ENCODE measurements at places on chromosomes 16 and 17.

DNA sequence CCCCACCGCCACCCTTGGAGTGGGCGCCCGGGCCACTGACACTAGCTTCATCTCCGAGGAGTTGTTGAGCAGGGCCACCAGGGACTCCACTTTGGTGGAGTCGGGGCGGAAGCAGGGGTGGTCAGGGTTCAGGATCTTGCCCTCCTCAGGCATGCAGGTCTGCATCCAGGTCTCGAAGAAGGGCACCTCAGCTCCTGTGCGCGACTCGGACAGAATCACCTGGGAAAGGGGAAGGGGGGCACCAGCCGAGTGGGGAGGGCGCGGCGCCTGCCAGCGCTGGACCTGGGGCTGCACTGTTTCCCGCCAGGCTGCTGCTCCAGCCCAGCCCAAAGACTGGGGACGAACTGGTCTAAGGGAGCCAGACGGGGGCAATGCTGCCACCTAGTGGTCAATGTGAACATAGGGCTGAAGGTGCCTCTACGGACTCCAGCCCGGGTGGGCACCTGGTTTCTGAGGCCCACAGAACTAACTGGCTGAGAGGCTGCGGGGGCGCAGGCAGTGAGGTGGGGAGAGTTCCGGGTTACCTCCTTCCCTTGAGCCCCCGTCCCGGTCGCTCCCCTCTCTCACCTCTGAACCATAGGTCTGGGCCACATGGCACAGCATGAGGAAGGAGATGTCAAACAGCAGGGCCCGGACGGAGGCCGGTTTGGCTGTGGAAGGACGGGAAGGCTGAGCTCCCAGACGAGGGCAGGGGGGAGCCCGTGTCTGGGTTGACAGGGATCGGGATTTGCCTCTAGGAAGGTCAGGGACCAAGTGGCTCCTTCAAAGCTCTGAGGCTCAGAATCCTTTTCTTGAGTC, 11.8 kb downstream of the CSF3 start:
- peak; percentile 71 for DNase-seq

- peak; percentile 80 for DNase-seq
Observed at GRCh38 chr17:78381601-78382232, 3.3 kb downstream of the PGS1 start.

GRCh38 chr17:79374087-79374689, 236.7 kb downstream of the RBFOX3 start:
- no peak for DNase-seq

DNA sequence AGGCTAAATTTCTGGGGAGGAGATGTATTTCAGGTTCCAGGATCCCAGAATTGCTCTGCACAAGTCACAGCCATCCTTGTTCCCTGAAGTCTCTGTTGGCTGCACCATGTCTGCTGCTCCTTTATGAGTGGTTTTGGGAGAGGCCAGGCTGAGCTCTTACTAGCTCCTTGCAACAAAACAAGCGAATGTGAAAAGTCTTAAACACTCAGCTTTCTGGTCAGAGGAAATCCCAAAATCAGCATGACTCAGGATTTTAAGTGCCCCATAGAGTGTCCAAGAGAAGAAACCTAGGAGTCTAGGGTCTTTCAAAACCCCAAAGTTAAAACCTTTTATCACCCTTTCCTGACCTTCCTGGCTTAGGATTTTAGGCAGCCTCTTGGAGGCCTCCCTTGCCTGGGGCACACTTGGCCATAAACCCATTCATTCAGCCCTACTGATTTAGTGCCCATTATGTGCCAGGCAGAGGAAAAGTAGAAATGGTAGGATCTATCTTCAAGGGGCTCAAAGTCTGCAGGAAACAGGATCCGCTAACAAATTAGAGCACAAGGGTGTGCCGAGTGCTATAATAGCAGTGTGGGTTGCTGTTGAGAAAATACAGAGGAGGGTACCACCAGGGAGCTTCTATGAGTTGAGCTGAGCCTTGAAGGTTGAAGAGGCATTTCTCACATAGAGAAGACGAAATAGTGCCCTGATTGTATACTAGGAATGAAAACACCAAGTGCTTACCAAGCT, 36.9 kb downstream of the SOST start:
- peak; percentile 16 for DNase-seq

DNA sequence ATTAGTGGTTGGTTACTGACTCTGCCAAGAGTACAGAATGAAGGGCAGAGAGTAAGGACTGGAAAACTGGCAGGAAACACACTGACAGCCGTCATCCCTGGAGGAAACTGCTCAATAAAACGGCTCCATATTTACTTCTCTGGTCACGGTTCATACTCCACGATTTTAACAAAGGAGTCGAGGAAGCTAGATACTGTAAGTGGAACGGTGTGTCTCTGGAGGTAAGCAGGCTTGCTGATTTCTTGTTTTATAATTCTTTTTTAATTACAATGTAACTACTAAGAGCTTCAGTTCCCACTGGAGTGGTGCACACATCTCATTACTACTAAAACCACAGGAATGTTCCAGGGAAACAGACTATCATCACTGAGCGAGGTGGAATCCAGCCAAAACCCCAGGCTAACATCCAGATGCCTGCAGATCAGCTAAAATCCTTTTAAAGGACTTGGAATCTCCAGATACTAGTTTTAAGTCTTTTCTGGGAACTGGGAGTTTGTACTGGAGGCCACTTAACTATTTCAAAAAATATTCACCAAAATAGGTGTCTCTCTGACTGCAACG, 17.8 kb downstream of the SERPINF1 start:
- DNase-seq, result peak; percentile 95

DNA sequence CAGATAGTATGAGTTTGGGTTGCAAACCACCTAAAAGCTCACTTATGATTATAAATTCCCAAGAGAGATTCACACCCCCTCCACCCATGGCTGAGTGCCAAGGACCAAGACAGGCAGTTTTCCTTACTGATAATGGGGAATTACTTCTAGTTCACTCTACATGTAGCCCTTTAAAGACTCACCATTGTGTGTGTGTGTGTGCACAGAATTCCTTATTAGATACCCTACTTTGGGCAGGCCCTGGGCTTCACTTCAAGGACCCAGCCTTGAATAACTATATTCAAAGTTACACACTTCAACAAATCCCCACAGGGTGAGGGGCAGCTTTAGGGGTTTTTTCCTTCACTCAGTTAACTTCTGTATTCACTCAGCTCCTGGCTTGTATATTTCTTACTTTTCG, 143.5 kb downstream of the MYO1D start:
- DNase-seq, result no peak

DNA sequence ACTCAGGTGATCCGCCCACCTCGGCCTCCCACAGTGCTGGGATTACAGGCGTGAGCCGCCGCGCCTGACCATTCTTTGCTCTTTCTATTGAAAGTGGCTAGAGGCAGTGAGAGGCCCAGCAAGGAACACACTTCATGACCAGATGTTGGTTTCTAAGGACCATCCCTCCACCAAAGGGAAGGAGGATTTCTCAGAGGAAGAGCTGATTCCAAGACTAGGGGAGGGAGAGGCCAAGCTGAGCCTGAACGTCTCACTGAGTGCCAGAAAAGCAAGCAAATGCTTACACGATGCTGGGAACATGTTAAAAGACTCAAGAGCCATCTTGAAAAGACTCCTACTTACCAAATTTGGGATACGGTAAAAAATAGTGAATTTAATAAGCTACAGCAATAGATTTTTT, 79.2 kb downstream of the MRM3 start:
- DNase-seq, result no peak

- DNase-seq, result no peak
Observed at GRCh38 chr16:17817943-17818342, 347.2 kb upstream of the XYLT1 start.

- peak; percentile 76 for DNase-seq
Observed at GRCh38 chr17:6666077-6666521, 14.5 kb downstream of the C17orf100 start.

- DNase-seq, result no peak
Observed at GRCh38 chr16:79110953-79111352, 489.6 kb downstream of the MAF start.

GRCh38 chr16:68242926-68243858, 2.0 kb upstream of the PLA2G15 start:
- no peak for DNase-seq

- peak; percentile 18 for DNase-seq
Observed at GRCh38 chr17:63173903-63174302, 207.9 kb downstream of the TANC2 start.
